Neural crest cell (in vitro differentiated cells): ENCODE measurements at places on chromosomes 11 and 22. TPM values are rescaled to one million over a fixed set of nuclear protein-coding genes. Genes with fewer than 3 reads are reported as not detected.

- H3K27me3 ChIP-seq = no peaks in the 10 kb centered on the region
- H3K36me3 ChIP-seq = no peaks in the 10 kb centered on the region
- H3K4me3 ChIP-seq = peak overlapping the region; percentile 58
- no peak for DNase-seq
- peaks cover 56% of the 10 kb centered on the region for H3K4me1 ChIP-seq
Observed at GRCh38 chr22:29029202-29030000, 32.2 kb downstream of the C22orf31 start.

- H3K27me3 ChIP-seq = peaks cover 14% of the 10 kb centered on the region
- no peak for DNase-seq
- no peaks in the 10 kb centered on the region for H3K36me3 ChIP-seq
- H3K27ac ChIP-seq = no peak overlapping the region
- H3K4me3 ChIP-seq = no peak overlapping the region
Observed at GRCh38 chr11:69873166-69874077, 54.2 kb upstream of the FGF3 start.

DNA sequence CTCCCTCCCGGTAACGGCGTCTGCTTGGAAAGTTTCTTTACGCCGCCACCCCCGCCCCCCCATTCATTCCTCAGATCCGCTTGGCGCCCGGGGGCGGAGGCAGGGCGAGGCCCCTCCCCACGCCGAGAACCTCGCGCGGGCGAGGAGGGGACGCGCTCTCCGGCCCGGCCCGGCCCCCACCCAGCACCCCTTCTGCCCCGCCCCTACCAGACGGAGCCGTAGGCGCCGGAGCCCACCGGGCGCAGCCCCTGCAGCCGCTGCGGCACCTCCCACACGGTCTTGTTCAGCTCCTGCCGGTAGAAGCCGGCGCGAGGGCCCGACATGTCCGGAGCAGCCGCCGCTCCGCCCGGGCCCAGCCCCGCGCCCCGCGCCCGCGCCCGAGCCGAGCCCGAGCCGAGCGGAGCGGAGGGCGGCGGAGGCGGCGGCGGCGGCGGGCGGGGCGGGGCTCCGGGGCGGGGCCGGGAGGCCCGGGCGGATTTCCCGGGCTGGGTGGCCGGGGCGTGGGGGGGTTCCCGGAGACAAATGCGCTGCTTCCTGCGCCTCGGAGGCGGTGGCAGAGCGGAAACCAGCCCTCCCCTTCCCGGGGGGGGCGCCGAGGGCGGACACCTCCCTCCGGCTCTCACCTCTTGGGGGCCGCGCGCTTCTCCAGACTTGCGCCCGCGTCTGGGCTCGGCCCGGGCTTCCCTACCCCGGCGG is at the start of gene MAPK11:
Gene MAPK11, minus strand, starts transcription at position 411 of the 696 bp plus-strand sequence. Its CDS starts 88 bp downstream, at position 323.
- peaks cover 5% of the 10 kb centered on the region for H3K36me3 ChIP-seq
- peaks cover 38% of the 10 kb centered on the region for H3K27me3 ChIP-seq
- H3K4me1 ChIP-seq = peaks cover 11% of the 10 kb centered on the region
- H3K4me3 ChIP-seq = peak within 1 kb of the TSS; percentile 81
- no peak within 1 kb of the TSS for H3K27ac ChIP-seq
- no peak for DNase-seq

GRCh38 chr11:14308114-14308896 is 50.7 kb downstream of the RRAS2 start:
- DNase-seq = no peak
- H3K27me3 ChIP-seq = no peaks in the 10 kb centered on the region
- no peak overlapping the region for H3K27ac ChIP-seq
- H3K4me1 ChIP-seq = peaks cover 22% of the 10 kb centered on the region

DNA sequence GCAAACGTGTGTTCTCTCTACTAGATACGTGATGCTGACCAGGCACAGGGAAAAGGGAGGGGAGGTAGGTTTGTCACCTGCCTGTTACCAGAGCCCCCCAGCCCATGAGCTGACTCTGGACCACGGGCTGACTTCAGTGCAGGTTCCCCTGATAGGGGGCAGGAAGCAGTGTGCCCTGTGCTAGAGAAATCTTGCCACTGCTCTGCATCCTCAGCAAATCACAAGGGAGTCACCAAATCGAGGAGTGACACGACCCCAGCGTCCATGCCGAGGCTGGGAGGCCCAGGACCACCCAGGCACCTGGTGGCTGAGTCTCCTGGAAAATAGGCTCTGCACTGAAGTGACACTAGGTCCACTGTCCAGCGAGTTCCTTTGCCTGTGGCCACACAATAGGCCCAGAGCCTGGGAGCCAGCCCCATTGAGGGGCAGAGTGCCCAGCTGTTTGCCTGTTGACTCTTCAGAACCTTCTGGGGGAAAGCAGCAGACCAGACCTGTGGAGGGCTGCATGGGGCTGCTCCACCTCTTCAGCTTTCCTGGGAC is 99.3 kb downstream of the CTTN start:
- no peaks in the 10 kb centered on the region for H3K27me3 ChIP-seq
- no peak for DNase-seq
- H3K36me3 ChIP-seq = no peaks in the 10 kb centered on the region
- peak overlapping the region; percentile 68 for H3K27ac ChIP-seq
- H3K4me3 ChIP-seq = no peak overlapping the region

GRCh38 chr11:62108017-62108750 is 15.6 kb upstream of the INCENP start:
- peak; percentile 21 for DNase-seq
- H3K4me3 ChIP-seq = no peak overlapping the region
- H3K27me3 ChIP-seq = peaks cover 9% of the 10 kb centered on the region
- H3K4me1 ChIP-seq = peaks cover 19% of the 10 kb centered on the region
- H3K27ac ChIP-seq = no peak overlapping the region

DNA sequence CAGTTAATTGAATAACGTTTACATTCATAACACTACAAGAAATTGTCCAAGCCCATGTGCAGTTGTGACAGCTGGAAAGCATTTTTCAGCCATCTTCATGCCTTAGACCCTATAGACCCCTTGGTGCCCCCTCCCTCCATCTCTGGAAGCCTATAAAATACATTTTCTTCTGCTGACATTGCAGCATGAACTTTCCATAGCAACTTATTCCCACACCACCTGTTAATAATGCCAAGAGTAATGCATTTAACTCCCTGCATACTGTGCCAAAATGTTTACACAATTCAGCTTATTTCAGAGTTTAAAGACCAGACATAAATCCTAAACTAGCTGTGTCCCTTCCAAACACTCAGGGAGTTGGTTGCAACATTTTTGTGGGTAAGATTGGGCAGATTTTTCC is 143.0 kb upstream of the ARHGAP20 start:
- no peak overlapping the region for H3K4me3 ChIP-seq
- H3K4me1 ChIP-seq = no peaks in the 10 kb centered on the region
- H3K27ac ChIP-seq = no peak overlapping the region
- no peaks in the 10 kb centered on the region for H3K27me3 ChIP-seq
- H3K36me3 ChIP-seq = no peaks in the 10 kb centered on the region

GRCh38 chr11:77198440-77198849 is 70.4 kb downstream of the MYO7A start:
- H3K27me3 ChIP-seq = no peaks in the 10 kb centered on the region
- no peaks in the 10 kb centered on the region for H3K36me3 ChIP-seq
- no peak overlapping the region for H3K4me3 ChIP-seq
- peaks cover 9% of the 10 kb centered on the region for H3K4me1 ChIP-seq
- H3K27ac ChIP-seq = no peak overlapping the region
- DNase-seq = peak; percentile 23

DNA sequence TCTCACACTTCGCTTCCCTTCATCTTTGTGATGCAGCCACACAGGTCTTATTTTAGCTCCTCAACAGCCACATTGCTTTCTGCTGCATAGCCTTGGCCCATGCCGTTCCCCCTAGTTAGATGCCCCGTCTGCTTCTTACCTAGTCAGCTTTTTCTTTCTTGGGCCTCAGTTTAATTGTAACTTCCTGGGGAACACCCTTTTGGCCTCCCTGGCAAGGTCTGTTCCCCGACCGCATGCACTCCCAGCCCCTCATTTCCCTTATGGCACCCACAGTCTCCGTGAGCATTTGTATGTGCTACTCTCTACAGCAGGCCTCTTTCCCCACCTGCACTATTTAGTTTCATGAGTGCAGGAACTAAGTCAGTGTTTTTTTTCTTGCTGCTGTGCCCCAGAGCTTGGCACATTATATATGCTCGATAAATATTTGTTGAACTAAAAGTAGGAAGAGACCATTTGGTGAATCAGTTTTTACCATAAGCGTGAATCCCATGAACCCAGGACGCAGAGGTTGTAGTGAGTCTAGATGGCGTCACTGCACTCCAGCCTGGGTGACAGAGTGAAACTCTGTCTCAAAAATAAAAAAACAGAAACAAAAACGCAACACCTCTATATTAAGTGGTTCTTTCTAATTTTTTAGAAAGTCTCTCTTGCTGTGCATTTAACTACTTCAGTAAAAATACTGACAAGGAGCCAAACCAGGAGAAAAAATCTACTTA is 38.5 kb downstream of the TNRC6B start:
- H3K27ac ChIP-seq = peak overlapping the region; percentile 60
- no peaks in the 10 kb centered on the region for H3K36me3 ChIP-seq
- no peak overlapping the region for H3K4me3 ChIP-seq
- no peak for DNase-seq
- H3K27me3 ChIP-seq = no peaks in the 10 kb centered on the region

- no peaks in the 10 kb centered on the region for H3K27me3 ChIP-seq
- H3K27ac ChIP-seq = no peak overlapping the region
- DNase-seq = no peak
- no peak overlapping the region for H3K4me3 ChIP-seq
- no peaks in the 10 kb centered on the region for H3K36me3 ChIP-seq
Observed at GRCh38 chr11:35343033-35343598, 76.2 kb downstream of the SLC1A2 start.

DNA sequence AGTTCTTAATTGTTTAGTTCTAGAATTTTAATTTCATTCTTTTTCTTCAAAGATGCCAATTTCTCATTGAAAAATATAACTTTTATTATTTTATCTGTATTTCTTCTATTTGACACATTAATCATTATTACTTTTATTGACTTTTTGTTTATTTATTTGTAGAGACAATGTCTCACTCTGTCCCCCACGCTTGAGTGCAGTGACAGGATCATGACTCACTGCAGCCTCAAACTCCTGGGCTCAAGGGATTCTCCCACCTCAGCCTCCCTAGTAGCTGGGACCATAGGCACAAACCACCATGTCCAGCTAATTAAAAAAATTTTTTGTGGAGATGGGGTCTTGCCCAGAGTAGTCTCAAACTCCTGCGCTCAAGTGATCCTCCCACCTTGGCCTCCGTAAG is 30.3 kb upstream of the FBLN1 start:
- no peak for DNase-seq
- no peak overlapping the region for H3K27ac ChIP-seq
- H3K27me3 ChIP-seq = no peaks in the 10 kb centered on the region

- no peaks in the 10 kb centered on the region for H3K27me3 ChIP-seq
- DNase-seq = no peak
- no peaks in the 10 kb centered on the region for H3K36me3 ChIP-seq
- no peaks in the 10 kb centered on the region for H3K4me1 ChIP-seq
Observed at GRCh38 chr11:39434466-39434865, 2025.0 kb downstream of the LRRC4C start.

DNA sequence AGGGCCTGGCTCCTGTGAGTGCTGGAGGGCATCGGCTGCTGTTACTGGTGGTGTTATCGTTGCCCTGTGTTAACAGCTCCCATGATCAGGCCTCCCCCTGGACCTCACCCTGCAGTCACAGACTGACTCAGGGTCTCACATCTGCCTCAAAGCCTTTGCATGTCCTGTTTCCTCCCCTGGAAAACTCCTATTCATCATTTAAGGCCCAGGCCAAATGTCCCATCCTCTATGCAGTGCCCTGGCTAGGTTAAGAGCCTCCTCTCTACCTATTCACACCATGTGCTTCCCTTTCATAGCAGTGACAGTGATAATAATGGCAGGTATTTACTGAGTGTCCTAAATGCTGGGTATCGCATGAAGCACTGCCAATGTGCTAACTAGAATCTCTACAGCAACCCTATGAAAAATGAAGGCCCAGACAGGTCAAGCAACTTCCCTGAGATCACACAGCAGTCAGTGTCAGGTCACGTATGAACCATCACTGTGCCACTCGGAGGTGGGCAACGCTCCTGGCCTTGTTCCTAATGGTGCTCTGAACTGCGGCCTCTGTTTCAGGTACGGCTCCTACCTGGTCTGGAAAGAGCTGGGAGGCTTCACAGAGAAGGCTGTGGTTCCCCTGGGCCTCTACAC is 9.3 kb downstream of the TSPO start:
- no peaks in the 10 kb centered on the region for H3K36me3 ChIP-seq
- H3K4me3 ChIP-seq = no peak overlapping the region
- no peaks in the 10 kb centered on the region for H3K27me3 ChIP-seq
- H3K27ac ChIP-seq = peak overlapping the region; percentile 29

DNA sequence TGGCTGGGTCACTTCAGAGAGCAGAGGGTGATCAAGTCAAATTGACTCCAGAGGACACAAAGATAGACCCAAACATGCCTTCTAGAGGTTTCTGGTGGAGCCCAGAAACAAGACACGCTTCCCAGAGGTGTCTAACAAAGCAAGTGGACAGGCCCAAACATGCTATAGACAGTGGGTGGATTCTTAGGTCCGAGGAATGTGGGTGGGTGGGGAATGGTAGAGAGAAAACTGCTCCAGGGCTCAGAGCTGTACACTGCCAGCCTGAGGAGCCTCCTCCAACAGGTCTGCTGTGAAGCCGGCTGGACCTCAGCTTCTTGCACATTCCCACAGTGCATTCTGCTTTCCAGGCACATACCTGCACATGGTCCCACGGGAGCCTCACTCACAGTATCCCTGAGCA is 116.8 kb upstream of the NECTIN1 start:
- no peaks in the 10 kb centered on the region for H3K4me1 ChIP-seq
- no peak overlapping the region for H3K27ac ChIP-seq
- H3K36me3 ChIP-seq = no peaks in the 10 kb centered on the region
- no peaks in the 10 kb centered on the region for H3K27me3 ChIP-seq

- H3K4me3 ChIP-seq = no peak overlapping the region
- no peak overlapping the region for H3K27ac ChIP-seq
- no peaks in the 10 kb centered on the region for H3K36me3 ChIP-seq
- H3K27me3 ChIP-seq = no peaks in the 10 kb centered on the region
- no peaks in the 10 kb centered on the region for H3K4me1 ChIP-seq
Observed at GRCh38 chr11:112661571-112661970, 299.6 kb upstream of the NCAM1 start.

DNA sequence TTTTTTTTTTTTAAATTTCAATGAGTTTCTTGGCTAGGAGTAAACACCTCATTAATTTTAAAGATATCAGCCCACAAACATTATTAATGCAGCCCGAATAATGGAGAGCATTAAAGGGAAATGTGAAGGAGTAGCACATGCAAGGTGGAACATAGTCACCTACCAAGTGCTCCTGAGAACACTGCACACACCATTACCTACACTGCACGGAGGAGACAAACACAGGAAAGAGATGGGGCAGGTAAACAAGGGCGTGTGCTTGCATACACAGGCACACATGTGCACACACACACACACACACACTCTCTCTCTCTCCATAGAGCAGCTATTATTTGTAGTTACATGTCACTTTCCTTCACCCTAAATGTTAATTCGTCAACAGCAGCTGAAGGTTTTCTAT is 30.2 kb downstream of the HTR3B start:
- H3K36me3 ChIP-seq = no peaks in the 10 kb centered on the region
- H3K4me3 ChIP-seq = no peak overlapping the region
- H3K4me1 ChIP-seq = no peaks in the 10 kb centered on the region
- DNase-seq = no peak
- no peak overlapping the region for H3K27ac ChIP-seq

The APOL4 gene
- total RNA-seq = not detected in 2 replicates

The BLID gene
- total RNA-seq = not detected in 2 replicates

The PKDREJ gene
- total RNA-seq = 0.02 TPM in 1 of 2 replicates, not detected in the other

The MMP13 gene
- not detected in 2 replicates for total RNA-seq

The DEPDC7 gene
- 3.9 and 4.2 TPM in 2 replicates for total RNA-seq

The SHISAL1 gene
- total RNA-seq = 4.2 and 4.3 TPM in 2 replicates
